Stimulated activated CD8-positive, alpha-beta memory T cell treated with anti-CD3 and anti-CD28 coated beads, Interleukin-15, amount 100 ng/mL, for 48 hours (primary cell): ENCODE measurements at places on chromosomes 16 and 17.

DNA sequence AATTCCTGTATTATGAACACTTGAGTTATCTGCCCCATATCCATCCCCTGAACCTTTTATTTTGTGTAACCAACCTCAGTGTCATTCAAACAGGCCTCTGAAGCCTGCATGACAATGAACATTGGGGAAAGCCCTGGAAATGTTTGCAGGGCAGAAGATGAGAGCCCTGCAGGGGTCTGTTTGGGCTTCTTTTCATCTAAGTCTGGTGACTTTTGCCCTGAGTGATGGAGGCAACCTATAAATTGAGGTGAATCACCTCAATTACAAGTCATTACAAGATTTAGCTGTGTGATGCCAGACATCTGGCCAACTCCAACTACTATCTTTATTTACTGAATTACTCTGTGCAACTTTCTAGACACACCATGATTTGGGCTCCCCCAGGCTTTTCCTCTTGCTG is 189.2 kb downstream of the MAF start:
- DNase-seq: no peak

- no peak for DNase-seq
Measured at GRCh38 chr17:62715882-62716390, 88.5 kb downstream of the MRC2 start.

- DNase-seq: no peak
Measured at GRCh38 chr17:60473788-60474187, 51.5 kb downstream of the CHCT1 start.

DNA sequence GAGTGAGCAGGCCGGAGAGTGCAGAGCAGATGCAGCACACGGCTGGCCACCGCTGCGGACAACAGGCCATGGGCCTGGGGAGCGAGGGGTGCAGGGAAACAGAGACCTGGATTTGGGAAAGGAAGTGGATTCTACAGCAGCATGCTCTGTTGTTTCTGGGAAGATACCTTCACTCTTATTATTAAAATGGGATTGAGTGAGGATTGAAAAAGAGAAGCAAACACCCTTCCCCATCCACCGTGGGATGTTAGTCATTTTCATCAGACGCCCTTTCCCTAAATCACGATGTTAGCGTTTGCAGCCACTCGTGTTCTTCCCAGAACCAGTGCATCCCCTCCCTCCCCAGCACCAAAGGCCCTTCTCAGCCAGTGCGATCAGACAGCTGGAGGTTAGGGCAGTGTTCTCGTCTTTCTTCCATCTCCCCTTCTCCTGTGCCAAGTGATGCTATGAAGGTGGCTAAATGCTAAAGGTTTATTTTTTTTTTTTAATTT is 196.5 kb upstream of the CHMP6 start:
- DNase-seq: no peak

DNA sequence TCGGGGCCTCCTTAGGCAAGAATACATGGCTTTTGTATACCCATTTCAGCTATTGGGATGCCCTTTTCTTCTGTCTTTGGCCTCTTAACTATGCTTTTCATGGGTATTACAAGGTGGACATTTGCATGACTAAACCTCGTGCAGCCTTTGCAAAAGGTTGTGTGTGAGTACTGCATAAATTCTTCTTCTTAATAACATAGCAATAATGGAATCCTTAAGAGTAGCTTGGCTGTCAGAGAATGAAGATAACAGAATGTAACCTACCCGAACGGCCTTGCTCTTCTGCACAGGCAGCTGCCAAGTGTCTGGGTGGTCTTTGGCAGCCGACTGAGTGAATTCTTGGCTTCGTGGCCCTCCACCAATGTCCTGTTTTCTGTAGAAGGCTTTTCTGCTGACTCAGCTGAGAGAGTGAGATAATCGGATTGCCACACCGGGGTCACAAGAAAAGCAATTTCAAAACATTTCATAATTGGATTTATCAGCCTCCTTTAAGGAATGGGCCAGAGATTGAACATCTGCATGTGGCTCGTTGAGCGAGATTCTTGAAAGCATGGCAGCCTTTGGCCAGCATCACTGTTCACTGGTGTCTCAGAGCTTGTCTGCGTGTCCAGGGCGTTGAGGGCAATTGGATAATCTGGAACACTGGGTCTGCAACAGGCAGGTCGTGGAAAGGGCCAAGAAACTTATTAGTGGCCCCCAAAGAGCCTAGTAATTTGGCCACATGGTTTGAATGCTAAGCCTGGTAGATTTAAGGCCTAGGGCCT is 13.4 kb downstream of the IRF8 start:
- no peak for DNase-seq

GRCh38 chr17:21239680-21240368 is 13.4 kb downstream of the NATD1 start:
- no peak for DNase-seq

- DNase-seq: no peak
Measured at GRCh38 chr16:81530814-81531213, 86.2 kb downstream of the CMIP start.

GRCh38 chr16:13529193-13529982 is 390.6 kb upstream of the ERCC4 start:
- DNase-seq: no peak

DNA sequence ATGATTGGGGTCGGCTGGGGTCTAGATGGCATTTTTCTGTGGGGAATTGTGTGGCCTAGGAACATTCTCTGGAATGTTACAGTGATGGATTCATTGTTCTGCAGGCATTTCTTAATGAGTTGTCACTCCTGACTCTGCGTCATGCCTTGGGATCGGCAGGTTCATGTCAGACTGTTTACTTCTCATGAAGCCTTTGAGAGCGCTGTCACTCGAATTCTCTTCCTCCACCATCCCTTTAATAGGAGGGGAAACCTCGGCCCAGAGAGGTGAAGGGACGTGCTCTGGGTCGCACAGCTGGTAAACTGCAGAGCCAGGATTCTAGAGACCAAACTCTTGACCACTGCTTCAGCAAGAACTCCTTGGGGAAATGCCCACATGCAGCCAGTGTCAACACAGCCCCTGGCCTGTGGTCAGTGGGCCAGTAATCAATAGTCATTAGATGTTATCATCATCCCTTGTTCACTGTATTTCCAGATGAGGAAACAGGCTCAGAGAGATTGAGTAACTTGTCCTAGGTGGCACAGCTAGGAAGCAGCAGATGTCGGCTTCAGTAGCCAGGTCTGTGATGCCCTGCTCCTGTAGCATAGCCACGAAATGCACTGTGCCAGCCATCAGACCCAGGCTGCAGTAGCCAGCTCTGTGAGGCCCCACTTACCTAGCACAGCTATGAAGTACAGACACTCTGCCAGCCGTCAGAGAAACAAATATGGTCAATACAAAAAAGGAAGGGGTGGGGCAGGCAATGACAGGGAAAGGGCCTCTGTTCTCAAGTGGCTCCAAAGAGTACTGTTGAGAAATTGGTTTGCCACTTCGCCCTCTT is 259.0 kb downstream of the CPPED1 start:
- DNase-seq: no peak
